ENCODE measurements at places on chromosomes 1 and 21.

DNA sequence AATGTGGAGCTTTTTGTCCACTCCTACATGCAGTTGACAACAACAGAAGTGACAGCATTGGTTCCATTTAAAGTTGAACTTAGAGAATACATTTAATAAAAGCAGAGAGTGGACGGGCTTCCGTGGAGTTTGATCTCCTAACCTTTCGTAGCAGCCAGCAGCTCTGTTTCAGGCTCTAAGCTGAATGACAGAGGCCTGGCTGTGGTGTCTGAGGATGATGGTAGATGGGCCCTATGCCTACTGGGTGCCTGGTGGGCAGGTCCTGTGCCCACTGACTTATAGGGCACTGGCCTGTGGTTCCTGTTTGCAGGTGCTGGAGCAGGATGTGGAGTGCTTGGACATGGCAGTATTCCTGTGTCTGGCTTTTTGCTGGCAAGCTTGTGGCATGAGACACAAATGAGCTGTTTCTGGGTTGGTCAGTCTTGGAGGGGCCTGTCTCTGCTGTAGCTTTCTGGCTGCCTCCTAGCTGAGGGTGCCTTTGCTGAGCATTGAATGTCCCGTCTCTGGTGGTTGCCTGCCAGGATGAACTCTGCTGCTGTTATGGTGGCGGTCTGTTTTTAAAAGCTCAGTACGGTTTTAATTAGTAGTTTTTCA, 54.6 kb downstream of the PRDM2 start:
- no peak for DNase-seq

DNA sequence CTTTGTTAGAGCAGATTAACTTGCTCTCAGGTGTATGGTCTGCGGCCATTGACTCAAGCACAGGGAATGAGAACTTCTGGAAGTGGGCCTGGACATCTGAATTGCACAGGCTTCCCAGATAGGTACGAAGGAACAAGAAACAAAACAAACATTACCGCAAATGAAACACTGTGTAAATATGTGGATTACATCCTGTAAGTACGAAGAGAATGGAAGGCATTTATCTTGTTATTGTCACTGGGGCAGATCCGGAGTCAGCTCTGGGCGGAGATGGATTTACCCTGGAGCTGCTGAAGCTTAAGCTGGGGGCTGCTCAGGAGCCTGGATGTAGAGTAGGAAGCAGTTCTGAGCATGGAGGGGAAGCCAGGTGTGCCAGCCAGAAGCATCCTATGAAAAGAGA, 6.8 kb downstream of the HES2 start:
- DNase-seq = no peak

DNA sequence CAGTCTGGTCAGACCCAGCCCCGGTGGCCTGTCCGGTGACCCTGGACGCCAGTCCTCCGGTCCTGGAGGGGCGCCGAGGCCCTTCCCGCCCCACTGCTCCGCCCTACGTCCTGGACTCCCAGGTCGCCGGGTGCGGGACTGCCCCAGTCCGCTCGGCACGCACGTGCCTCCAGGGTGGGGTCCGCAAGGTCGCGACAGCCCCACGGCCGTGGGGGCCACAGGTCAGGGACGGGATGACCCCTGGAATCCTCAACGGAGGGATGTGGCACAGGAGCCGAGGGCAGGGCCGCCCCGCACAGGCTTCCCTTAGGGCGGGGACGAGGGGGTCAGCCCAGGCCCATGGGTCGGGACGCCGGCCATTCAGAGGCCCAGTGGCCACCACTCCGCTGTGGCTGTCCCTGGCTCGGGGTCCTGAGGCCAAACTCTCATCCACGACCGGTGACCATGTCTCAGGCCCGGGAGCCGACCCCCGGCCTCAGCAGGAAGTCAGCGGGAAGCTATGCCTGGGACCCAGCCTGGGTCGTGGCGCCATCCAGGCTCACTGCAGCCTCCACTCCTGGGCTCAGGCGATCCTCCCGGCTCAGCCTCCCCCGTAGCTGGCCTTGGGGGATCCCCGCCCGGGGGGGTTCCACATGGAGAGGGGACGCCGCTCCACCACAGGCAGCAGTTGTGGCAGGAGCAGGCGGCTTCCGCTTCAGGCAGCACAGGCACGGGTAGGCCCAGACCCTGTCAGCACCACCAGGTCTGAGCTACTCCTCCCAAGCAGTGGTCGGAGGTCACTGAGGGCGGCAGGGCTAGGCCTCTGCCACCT, 599 bp upstream of the TMEM240 start:
- no peak for DNase-seq

DNA sequence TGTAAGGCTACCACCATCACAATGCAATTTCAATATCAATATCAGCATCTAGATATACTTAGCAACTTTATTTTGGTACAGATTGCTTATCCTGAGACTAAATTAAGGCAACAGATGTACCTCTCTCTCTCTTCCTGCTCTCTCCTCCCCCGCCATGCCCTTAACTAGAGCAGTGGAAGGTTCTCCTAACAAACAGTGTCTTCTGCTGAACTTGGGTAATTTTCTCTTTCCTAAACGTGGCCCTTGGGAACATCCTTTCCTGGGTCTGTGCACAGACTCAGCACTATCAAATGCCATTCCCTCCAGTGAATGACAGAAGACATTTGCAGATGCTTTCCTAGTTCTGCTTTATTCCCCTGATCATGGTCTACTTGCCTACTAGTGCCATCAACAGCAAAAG, 85.6 kb upstream of the TTC39A start:
- no peak for DNase-seq

GRCh38 chr21:43190544-43190943, 21.7 kb downstream of the CRYAA start:
- no peak for DNase-seq

DNA sequence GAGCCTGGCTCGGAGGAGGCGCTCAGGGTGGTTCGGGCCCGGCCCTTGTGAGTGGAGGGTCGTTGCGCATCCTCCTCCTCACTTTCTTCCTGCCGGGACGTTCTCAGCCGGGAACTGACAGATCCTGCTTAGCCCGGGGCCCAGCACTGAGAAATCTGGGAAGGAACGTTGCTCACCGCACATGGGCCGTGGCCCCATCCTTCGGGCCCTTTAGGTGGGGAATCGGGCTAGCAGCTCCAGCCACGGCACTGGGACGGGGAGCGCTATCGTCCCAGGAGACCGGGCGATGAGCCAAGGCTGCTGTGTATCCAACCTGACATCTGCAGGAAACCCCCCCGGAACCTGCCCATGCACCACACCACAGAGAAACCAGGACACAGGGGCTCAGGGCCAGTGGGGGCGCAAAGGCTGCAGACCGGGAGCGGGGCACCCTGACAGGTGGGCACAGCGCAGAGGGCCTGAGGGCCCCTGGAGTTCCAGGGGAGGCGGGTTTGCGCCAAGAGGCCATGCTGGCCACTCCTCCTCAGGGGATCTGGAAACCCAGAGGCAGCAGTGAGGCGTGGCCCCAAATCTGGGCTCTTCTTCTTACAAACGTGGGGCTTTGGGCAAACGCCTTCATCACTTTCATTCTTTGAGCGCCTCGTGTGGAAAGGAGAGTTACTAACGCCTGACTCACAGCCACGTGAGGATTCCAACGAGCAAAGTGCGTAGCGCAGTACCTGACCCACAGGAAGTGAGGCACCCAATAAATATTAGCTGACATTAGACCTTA, at the start of gene SH2D5:
Gene SH2D5 (minus strand): TSS at position 116 of the 772 bp plus-strand sequence. CDS start 4,659 bp downstream, outside the sequence.
- no peak for DNase-seq

DNA sequence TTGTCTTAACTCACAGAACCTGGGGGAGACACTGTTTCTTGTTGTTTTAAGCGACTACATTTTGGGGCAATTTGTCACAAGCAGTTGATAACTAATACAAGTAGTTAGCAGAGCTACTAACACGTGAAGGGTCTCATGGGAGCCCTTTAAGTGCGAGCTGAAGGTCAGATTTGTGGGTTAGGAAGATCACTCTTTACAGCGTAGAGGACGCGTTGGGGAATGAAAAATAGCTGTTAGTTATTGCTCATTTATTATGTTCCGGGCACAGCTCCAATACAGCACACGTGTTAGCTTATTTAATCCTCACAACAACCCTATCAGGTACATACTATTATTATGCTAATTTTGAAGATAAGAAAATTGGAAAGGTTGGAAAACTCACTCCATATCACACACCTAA, 95.9 kb downstream of the ACTL8 start:
- no peak for DNase-seq

DNA sequence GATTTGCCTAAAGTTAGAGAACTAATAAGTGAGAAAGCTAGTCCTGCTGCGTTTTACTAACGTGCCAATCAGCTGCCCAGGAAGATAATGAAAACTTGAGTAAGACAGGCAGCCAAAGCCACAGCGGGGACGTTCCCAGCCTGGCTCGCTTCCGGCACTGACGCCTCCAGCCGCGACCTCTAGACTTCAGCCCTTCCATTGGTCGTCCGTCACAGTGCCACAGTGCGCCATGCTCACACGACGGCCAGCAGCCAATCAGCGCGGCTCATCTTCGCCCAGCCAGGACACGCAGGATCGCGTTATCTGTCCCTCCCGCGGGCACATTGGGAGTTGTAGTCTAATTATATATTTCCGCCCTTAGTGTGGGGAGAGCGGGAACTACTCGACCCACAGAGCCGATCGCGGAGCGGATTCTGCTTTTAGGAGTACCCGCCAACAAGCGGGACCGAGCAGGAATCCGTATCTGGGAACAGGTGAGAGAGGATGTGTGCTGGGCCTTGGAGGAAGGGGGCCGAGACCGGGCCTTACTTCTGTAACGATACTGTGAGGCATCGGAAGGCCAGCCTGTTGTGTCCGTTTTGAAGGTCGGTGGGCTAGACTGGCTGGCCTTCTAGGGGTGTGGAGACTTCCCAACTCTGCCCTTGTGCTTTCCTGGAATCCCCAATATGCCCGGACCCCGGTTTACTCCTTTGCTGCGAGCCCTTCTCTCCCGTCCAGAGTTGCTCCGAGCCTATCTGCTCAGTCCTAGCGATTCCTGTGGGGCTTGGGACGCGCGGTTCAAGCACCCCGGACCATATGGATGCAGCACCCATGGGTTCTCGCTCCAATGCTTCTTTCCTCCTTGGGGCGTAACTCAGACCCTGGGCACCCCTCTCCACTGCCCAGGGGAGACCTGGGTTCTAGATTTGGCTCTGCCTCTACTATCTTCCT, at the start of gene FDPS:
Gene FDPS (plus strand): TSS at position 374 of the 930 bp plus-strand sequence. CDS start 924 bp downstream, outside the sequence.
- peak; percentile 65 for DNase-seq

GRCh38 chr21:17575076-17575475, 37.6 kb downstream of the BTG3 start:
- no peak for DNase-seq

DNA sequence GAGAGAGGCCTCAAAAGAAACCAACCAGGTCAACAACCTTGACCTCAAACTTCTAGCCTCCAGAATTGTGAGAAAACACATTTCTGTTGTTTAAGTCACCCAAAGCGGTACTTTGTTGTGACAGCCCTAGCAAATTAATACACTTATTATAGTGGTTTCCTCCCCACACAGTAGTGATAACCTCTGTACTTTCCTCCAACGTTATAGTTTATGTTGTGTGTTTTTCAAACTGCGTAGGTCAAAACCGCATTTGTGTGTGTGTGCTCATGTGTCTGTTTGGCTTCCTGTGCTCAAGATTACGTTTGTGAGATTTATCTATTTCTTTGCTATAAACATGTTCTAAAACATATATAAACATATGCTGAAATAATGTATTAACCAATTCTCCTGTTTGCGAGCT, 667.8 kb upstream of the USP24 start:
- no peak for DNase-seq

DNA sequence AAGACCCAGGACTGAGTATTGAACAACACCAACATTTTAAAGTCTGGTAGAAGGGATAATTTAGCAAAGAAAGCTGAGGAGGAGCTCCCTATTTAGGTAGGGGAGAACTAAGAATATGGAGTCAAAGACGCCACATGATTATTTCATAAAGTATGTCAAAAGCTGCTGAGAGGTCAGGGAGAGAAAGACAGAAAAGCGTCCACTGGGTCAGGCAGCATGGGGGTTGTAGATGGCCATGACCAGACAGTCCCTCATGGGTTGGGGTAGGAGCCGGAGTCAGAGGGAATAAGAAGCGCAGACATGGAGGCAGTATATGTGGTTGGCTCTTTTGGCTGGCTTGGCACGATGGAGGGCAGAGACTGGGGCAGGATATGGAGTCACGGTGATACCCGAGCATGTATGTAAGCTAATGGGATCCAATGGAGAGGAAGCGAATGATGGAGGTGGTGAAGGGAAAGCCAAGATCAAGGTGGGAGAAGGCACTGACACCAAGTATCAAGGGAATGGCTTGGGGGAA, 4.8 kb downstream of the C1orf115 start:
- DNase-seq = no peak

- no peak for DNase-seq
Measured at GRCh38 chr1:161787355-161787754, 21.2 kb downstream of the ATF6 start.

GRCh38 chr1:97610748-97611147, 310.1 kb downstream of the DPYD start:
- DNase-seq = no peak

- no peak for DNase-seq
Measured at GRCh38 chr1:218462587-218462986, 117.5 kb downstream of the TGFB2 start.

- DNase-seq = no peak
Measured at GRCh38 chr1:168751195-168751650, 22.2 kb upstream of the DPT start.

GRCh38 chr1:62175568-62176179, 19.0 kb upstream of the L1TD1 start:
- no peak for DNase-seq

DNA sequence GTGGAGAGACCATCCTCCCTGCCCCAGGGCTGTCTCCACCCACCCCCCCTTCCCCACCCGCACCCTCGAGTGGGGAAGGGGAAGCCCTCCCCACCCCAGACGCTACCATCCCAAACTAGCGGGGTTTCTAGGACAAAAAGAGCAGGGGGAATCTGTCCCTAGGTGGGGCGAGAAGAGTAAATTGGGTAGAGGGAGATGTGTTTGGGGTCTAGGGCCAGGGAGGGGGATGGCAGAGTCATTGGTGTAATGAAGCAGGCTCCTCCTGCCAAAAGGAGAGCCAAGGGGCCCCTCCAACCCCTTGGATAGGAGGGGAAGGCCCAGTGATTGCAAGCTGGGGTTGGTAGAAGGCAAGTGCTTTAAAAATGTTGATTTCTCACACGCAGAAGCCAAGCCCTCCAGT, 10.0 kb downstream of the MEX3A start:
- no peak for DNase-seq

DNA sequence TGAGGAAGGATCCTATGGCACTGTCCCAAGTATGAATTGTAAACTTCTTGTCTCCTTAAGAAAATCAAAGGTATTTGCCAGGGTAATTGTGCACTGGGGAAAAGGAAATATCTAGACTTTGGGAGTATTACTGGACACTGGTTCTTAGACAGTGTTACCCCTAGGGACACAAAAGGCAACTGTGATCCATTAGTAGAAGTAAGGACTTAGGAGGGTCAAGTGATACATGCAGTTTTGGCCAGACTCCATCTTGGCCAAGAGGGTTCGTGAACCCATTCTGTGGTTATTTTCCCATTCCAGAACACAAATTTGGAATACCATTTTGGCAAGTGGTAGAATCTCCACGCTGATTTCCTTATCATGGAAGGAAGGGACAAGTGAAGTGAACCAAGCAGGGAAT, 98.1 kb downstream of the TM2D1 start:
- DNase-seq = no peak

Measured in cortex of kidney (tissue), 1 donor.